ENCODE measurements at places on chromosomes 16 and 17. TPM values are rescaled to one million over a fixed set of nuclear protein-coding genes. Genes with fewer than 3 reads are reported as not detected.

CLEC18A gene
- 7.5 TPM for total RNA-seq

DNA sequence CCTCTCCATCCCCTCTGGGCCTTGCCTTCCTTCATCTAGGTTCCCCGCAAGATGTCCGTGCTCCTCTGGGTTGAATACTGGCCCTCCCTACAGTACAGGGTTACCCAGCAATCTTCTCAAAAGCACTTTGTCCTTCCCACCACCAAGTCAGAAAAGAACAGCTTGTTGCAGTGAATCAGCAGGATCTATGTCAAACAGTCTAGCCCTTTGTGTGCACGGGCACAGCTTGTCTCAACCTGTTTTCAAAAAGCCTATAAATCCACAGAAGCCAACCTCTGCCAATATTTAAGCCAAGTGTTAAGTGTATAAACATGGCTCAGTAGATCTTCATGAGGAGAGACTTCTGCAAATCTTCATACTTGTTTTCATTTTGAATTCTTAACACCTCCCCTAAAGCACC lies 25.2 kb downstream of the C17orf67 start:
- DNase-seq, result no peak

DNA sequence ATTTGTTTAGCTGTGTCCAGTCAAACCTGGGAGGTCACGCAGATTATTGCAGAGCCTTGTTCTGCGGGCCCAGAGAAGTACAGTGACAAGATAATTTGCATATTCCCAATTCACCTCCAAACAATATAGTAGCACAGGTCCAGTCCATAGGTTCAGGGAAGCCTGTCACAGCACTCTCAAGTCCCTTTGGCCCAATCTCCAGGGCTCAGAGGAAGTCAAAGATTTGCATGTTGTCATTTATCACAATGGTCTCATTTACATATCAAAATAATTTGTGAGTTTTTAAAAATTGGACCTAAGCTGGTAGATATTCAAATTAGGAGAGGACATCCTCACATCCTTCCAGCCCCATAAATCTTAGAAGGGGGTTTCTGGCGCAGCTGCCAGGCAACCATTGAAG lies 11.9 kb downstream of the ZBTB4 start:
- DNase-seq, result no peak

PYY gene
- total RNA-seq, result not detected

DNA sequence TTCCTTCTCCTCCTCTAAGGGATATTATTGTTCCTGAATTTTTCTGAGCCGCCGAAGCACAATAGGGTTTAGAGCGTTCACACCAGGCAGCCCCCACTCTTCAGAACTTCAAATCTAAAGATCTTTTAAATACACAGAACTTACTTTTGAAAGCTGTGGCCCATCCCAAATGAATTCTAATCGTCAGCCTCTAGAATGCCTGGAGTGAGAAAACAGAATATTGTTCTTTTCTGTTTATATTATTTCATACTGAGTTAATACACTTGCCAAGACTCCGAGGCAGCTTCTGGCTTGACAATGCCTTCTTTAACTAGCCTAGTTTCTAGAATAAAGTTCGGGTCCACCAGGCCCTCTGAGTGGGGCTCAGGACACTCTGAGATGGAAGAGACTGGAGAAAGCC lies 405.6 kb downstream of the WWOX start:
- no peak for DNase-seq

ARHGAP44 gene
- not detected for total RNA-seq

CTRB2 gene
- total RNA-seq, result not detected

HCRT gene
- not detected for total RNA-seq

KRTAP2-2 gene
- total RNA-seq, result not detected

Data from CD4-positive, alpha-beta memory T cell (primary cell).